ENCODE measurements at places on chromosomes 6 and 20. TPM values are rescaled to one million over a fixed set of nuclear protein-coding genes. Genes with fewer than 3 reads are reported as not detected.
A peak's percentile ranks its signal among the peaks of the same experiment; 100 is the strongest.

DNA sequence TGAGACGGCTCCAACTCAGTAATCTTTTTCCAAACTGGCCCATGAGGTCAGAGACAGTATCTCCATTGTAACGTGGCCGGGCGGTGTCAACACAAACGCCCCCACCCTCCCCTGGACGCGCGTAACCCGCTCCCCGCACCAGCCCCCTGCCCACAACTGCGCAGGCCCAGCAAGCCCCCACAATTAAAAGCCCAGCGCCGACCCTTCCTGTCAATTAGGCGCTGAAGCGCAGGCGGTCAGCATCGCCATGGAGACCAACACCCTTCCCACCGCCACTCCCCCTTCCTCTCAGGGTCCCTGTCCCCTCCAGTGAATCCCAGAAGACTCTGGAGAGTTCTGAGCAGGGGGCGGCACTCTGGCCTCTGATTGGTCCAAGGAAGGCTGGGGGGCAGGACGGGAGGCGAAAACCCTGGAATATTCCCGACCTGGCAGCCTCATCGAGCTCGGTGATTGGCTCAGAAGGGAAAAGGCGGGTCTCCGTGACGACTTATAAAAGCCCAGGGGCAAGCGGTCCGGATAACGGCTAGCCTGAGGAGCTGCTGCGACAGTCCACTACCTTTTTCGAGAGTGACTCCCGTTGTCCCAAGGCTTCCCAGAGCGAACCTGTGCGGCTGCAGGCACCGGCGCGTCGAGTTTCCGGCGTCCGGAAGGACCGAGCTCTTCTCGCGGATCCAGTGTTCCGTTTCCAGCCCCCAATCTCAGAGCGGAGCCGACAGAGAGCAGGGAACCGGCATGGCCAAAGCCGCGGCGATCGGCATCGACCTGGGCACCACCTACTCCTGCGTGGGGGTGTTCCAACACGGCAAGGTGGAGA lies at the start of the genes HSPA1A and HSPA1L:
Gene HSPA1A, plus strand, starts transcription at position 519 of the 814 bp plus-strand sequence. Its CDS starts 214 bp downstream, at position 733.
Gene HSPA1L, minus strand, starts transcription at position 259 of the 814 bp plus-strand sequence. CDS start 3,311 bp downstream, outside the sequence.
- peak; percentile 97 for DNase-seq

- no peak for DNase-seq
Observed at GRCh38 chr20:62571669-62572344, 70.5 kb upstream of the SLCO4A1 start.

Gene C6orf15
- total RNA-seq = not detected

GRCh38 chr6:38604700-38605099 lies 35.0 kb downstream of the BTBD9 start:
- no peak for DNase-seq

DNA sequence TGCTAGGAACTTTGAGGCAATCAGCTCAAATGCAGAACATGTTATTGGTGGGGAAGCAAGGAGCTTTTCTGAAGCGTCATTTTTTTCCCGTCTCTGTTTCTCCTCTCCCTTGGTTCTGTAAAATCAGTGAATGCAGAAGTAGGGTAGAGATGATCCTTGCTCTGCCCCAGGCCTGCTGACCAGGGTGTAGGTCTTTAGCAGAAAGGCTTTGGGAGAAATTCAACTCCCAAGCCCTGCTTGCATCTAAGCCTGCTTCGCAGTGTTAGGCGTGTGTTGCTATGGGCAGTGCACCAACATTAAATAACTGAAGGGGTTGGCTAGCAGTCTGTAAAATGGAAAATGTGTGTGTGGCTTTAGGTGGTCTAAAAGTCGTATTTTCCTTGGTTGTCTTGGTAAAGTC lies 45.9 kb downstream of the SASH1 start:
- no peak for DNase-seq

Gene BIRC7
- not detected for total RNA-seq

Gene HMGCLL1
- total RNA-seq = 0.31 TPM

DNA sequence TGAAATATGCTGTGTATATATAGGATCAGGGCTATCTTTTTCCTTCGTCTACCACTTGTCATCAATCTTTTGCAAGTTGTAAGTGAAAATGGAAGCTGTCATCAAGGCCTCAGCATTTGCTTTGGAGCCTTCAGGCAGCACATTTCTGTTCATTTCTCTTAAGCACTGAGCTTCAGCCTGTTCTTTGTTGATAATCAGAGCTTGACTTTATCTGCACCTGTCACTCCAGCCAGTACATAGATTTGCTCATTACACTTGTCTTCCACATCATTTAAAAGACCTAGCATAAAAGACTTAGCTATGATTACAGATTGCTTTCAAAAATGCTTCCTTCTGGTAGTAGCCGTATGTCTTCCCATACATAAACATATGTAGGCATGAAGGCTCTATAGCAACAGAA lies 189.8 kb upstream of the GRIK2 start:
- no peak for DNase-seq

Gene BPIFB1
- total RNA-seq = not detected

GRCh38 chr6:73064266-73064665 lies 161.0 kb downstream of the KHDC1L start:
- DNase-seq = no peak

DNA sequence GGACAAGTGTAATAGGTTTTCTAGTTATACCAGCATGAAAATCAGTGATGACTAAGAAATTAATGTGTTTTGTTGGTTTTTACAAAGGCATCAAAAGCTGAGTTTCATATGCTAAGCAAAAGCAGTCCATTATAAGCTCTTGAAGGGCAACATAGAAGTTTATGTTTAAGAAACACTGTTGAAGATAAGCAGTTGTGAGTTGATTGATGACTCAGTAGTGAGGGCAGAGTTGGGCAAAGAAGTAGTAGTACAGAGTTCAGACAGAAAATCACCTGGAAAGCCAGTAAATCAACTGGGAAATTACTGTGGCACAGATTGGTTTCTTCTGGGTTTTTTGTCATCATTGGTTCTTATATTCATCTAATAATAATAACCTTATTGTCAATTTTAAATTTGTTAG lies 78.0 kb upstream of the SMIM8 start:
- DNase-seq = no peak

GRCh38 chr6:51976374-51976773 lies 111.0 kb downstream of the PKHD1 start:
- DNase-seq = no peak

GRCh38 chr6:6801005-6801335 lies 212.4 kb downstream of the LY86 start:
- DNase-seq = no peak

DNA sequence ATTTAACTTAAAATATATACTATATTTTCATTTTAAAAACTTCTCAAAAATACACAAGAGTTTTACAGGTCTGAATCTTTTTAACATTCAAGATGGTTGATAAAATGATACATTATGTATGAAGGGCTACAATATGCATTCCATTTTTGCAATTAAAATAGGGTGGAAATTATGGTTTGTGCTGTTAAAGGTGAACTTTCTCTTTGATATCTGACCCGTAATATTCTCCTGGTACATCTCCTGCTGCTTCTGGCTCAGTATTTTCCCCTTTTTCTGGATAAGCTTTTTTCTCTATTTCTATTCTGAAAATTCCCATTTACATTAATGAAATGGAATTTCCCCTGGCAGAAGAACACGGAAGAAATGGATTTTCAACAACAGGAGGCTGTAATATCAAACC lies 27.4 kb upstream of the LCA5 start:
- no peak for DNase-seq

DNA sequence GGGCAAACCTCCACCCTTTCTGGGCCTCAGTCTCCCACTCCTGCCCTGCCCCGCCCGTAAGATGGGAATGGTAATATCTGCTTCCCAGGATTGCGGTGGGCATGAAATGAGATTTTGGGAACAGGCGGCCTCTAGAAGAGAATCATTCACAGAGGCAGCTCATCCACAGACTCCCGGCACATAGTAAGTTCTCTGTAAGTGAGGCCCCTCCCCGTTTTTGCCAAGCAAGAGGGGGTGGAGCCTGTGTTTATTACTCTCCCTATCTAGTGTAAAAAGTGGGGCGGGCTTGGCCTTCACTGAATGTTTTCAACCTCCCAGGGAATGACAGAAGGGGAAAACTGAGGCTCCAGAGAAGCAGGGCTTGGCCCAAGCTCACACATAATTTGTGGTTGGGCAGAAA lies 20.0 kb downstream of the SUN5 start:
- no peak for DNase-seq

DNA sequence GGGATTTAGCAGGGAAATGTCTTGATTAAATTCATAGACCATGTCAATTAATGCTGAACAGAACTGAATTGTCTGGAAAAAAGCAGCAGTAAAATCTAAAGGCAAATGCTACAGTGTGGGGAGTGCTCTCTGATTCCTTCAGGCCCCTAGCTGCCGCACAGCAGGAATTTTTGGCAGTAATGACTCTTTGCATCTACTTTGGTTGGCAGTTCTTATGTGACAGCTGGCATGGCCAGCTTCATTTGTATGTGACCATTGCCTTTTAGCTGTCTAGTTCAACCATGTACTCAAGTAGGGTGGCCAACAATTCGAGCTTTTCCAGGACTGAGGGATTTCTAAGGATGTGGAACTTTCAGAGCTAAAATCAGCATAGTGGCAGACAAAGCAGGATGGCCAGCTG lies 499.1 kb upstream of the MAN1A1 start:
- no peak for DNase-seq

GRCh38 chr6:1524040-1524480 lies 85.7 kb upstream of the FOXC1 start:
- DNase-seq = peak; percentile 78

- no peak for DNase-seq
Observed at GRCh38 chr20:60371384-60371783, 413.2 kb downstream of the CDH26 start.

DNA sequence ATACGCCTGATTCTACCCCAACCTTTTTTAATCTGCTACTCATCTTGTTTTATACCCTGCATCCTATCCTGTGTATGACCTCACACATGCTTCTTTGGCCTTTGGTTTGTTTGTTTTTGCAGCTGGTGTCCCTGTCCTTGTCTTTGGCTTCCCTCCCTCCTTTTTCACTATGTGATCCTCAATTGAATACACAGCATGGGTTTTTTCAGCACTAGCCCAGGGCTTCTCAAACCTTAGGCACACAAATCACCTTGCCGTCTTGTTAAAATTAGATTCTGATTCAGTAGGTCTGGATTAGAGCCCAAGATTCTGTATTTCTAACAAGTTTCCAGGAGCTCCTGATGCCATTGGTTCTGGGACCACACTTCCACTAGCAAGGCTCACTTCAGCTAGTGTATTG lies 321.5 kb upstream of the MAN1A1 start:
- no peak for DNase-seq

DNA sequence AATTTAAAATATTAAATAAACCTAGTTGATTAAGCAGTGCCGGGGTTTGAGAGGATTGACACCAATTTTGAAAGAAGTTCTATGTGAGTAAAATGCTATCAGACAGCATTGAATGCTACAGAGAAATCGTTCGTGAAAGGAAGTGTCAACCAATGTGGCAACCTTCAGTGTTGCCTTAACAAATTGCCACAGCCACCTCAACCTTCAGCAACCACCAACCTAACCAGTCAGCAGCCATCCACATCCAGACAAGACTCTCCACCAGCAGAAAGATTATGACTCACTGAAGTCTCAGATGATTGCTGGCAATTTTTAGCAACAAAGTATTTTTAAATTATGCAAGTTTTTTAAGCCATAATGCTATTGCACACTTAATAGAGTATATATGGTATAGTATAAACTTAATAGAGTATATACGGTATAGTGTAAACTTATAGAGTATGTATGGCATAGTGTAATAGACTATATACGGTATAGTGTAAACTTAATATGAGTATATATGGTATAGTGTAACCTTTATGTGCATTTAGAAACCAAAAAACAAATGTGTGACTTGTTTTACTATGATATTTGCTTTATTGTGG lies 65.3 kb upstream of the ID4 start:
- no peak for DNase-seq

Gene MAPK14
- 49.4 TPM for total RNA-seq

DNA sequence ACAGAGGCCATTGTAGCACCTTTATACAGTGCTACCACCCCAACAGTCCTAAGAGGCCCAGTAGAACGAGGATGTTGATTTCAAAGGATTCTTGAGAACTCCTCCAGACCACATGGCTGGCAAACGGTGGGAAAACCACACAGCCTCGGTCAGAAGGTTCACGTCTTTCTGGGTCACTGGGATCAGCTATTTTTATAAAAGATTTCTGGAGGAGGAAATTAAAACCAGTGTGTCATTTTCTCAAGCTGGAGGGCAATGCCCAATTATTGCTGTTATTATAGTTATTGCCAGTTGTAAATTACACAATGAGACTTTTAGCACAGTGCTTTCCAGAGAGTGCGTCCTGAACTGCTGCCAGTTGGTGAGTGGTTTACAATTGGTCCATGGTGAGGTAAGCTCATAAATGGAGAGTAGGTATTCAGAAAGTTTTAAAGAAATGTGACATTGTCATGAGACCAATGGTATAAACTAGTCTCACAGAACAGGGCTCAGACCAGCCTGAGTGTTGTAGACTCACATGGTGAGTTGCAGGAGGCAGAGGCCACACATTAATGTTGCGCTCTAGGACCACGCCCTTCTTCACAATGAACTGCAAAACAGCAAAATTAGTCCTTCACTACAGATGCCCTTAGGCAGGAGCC lies 8.4 kb upstream of the PPP1R14C start:
- no peak for DNase-seq

GRCh38 chr20:42152575-42152974 lies 534.4 kb upstream of the CHD6 start:
- DNase-seq = no peak

DNA sequence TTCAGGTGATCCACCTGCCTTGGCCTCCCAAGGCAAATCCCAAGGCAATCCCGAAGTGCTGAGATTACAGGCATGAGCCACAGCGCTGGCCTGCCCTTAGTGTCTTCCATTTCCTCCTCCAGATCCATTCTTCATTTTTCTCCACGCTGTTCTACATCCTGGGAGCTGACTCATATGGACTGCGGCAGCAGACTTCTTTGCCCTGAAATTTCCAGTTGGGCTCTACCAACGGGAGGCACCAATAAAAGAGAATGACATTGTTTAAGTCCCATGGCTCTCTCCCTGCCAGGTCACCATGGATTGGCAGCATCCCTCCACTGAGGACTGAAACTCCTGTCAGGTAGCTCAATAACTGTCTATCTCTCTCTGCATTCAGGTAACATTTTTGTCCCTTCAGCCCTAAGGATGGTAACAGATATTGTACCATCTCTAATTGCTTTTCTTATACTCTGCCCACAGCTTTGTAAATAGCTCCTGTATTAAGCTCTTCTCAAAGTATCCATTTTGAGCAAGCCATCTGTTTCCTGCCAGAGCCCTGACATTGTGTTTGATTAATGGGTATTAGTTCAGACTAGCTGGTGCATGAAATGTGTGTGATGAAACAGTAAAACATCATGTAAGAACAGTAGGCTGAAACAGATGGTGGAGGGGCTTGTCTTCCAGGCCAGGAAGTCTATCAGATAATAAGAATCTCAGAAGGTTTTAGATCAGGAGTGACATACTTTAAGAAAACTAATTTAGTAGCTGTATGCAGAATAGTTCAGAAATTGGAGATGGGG lies 3.6 kb downstream of the TBCC start:
- DNase-seq = no peak

All from right lobe of liver (tissue), 6 donors.